ENCODE measurements at places on chromosomes 1 and 21.
A peak's percentile ranks its signal among the peaks of the same experiment; 100 is the strongest.

GRCh38 chr1:235766794-235767285, 99.9 kb downstream of the LYST start:
- DNase-seq, result no peak

- no peak for DNase-seq
Observed at GRCh38 chr1:244860914-244861610, 3.3 kb downstream of the HNRNPU start.

DNA sequence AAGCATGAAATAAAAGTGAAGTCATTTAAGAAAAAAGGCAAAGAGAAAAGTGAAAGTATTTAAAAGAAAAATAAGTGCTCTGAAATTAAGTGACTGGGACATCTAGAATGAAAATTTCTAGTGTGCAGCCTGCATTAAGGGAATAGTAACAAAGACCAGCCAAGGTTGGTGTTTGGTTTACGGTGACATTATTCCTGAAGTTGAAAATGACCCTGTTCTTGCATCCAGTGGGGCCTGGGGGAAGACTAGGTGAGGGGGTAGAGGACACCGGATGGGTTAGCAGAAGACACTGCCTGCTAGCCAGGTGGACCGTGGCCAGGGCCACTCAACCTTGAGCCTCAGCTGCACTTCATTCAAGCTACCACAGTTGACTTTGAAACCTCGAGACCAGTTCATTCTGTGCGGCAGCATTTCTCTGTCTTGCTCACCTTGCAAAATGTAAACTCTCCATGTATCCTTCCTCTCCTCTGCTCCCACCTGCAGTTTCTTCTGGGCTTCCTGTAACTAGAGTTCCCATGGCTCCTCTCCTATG, 14.3 kb upstream of the KCNK1 start:
- DNase-seq, result no peak

- no peak for DNase-seq
Observed at GRCh38 chr1:111795401-111795800, 39.7 kb downstream of the DDX20 start.

DNA sequence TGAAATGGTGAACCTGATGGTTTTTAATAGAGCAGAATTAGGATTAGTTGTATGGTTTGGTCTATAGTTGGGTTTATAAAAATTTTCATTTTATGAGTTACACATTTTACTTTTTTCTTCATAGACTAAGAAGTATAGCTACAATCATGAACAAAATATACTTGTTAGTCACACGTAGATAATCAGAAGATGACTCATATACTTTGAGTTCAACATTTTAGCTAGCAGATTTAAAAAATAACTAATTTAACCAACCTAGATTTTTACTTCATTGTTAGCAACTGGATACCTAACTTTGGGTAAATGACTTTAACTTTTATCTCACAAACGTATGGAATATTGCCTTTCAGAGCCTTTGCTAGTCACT, 27.9 kb downstream of the MORC3 start:
- DNase-seq, result peak; percentile 39

DNA sequence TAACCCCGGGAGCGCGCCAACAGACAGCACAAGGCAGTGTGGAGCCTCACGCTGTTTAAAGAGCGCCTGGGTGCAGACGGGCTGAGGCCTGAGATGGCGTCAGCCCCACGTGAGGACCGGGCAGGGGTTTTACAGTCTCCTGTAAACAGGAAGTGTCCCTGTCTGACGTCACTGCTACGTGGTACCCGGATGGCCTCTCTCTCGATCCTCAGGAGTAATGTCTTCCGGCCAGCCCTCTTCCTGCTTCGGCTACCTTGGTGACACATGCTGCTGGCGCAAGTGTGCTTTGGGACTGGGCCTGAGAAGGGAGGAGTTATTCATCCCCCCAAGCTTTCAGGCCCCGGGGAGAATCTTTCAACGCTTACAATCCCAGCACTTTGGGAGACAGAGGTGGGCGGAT, 41.2 kb downstream of the CNST start:
- DNase-seq, result no peak

- no peak for DNase-seq
Observed at GRCh38 chr1:38175121-38175520, 128.5 kb upstream of the POU3F1 start.

- no peak for DNase-seq
Observed at GRCh38 chr1:98949621-98950020, 55.0 kb downstream of the PLPPR5 start.

Data from EH (cell line).